SW480 (cell line): ENCODE measurements at places on chromosomes 11 and 22.

DNA sequence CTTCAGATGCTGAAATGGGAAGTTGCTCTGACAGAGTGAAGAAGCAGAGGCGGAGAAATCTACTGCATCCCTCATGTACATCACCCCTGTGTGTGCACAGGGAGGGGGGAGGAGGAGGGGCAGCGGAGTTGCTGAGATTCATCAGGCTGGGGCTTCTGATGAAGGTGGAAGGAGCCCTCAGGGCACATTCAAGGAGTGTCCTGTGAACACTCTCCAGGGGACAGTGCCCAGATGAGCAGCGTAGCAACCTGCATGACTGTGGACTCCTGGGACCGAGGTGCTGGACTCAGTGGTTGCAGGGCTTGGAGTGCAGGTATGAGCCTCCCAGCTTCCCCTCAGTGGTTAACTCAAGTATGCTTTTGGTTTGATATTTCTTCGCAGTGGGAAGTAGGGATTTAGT lies 257.8 kb upstream of the B3GAT1 start:
- DNase-seq: no peak

- no peak for DNase-seq
Observed at GRCh38 chr11:69537126-69537525, 55.7 kb downstream of the LINC01488 start.

- DNase-seq: no peak
Observed at GRCh38 chr22:23089633-23090456, 19.5 kb downstream of the GNAZ start.

GRCh38 chr11:43376594-43376993 lies 17.9 kb downstream of the TTC17 start:
- no peak for DNase-seq

DNA sequence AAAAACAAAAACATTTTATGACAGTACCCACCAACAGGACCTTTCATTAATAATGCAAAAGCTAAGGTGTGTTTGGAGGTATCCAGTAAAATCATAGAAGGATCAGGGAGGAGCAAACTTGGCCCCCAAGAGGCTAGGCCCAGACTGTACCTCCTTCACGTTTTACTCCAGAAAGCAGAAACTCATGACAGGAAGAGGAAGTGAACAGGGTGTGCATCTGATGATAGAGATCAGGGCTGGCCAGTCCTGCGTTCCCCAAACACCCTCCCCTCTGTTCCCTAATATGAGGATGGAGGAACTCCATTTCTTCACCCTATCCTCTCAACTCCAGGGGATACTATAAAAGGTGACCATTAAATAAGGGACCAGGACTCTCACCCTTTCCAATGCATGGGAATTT lies 10.2 kb upstream of the MS4A12 start:
- no peak for DNase-seq

DNA sequence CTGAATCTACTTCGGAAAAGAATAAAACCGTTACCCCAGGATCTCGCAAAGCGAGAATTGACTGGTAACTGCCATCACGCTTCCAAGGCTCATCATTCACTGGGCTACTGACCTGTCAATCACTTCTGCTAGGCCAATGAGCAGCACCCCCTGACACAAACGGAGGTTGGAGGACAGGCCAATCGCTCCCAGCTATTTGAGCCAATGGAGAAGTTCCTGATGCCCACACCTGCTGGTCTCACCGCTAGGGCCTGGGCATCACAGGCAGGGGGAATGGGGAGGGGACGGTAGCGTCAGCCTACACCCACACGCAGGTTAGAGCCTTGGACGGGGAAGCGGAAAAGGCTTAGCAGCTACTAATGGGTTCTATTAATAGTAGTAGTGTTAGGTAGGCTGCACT lies 56.7 kb upstream of the CHST1 start:
- no peak for DNase-seq

DNA sequence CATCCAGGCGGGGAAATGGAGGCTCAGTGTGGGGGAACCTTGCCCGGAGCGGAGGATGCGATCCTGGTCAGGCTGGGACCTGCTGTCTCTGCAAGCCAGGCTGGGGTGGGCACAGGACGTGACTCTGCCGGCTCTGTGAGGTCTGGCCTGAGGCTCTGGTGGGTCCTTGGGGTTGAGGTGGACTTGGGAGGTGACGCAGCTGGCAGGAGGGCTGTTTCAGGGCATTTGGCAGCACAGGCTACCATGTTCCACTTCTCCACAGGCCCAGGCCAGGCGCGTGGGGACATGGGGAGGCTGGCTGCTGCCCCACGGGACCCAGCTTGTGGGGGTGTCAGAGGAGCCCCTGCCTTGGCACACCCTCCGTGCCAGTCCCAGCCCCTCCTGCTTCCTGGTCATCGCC lies 1199.7 kb downstream of the BRD1 start:
- DNase-seq: no peak

GRCh38 chr11:115716601-115717529 lies 212.7 kb upstream of the CADM1 start:
- DNase-seq: no peak

GRCh38 chr11:32932196-32932595 lies 39.6 kb downstream of the QSER1 start:
- DNase-seq: no peak

- no peak for DNase-seq
Observed at GRCh38 chr11:35182317-35182939, 43.5 kb downstream of the CD44 start.

GRCh38 chr22:42308892-42309468 lies 38.5 kb upstream of the TCF20 start:
- DNase-seq: no peak
